ENCODE measurements at places on chromosomes 2 and 18.

- DNase-seq = peak; percentile 20
Observed at GRCh38 chr2:149902081-149902480, 314.5 kb upstream of the MMADHC start.

DNA sequence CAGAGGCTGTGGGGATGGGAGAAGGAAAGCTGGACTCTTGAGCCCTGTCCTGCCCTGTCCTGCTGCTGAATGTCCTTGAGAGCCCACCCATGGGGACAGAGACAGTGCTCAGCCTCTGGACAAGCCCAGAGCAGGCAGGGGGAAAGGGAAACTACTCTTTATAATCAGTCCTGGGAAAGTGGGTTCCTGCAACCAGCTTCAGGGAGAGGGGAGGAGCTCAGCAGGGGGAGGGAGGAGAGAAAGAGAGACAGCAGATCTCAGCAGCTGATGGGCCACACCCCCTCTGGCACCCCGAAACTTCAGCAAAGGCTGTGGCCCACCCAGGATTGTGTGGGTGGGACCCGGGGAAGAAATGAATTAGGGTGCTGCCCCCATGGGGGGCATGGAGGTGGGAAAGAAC, 11.6 kb downstream of the ECEL1 start:
- no peak for DNase-seq

DNA sequence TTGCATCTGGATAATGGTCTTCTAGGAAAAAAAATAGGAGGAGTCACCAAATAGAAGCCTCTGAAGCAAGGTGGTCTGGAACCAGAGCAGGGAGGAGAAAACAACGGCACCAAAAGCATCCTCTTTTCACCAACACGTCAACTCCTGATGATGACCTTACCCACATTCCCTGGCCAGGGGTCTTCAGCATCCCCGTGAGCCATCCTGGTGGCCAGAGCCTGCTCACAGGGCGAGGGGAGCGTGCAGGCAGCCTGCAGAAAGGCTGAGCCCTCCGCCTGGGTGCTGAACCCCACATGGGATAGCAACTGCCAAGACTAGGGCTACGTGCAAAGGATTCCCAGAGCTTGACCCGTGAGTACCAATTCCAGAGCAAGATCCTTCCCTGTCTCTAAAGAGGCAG, 191.0 kb downstream of the NDUFA10 start:
- DNase-seq = no peak

DNA sequence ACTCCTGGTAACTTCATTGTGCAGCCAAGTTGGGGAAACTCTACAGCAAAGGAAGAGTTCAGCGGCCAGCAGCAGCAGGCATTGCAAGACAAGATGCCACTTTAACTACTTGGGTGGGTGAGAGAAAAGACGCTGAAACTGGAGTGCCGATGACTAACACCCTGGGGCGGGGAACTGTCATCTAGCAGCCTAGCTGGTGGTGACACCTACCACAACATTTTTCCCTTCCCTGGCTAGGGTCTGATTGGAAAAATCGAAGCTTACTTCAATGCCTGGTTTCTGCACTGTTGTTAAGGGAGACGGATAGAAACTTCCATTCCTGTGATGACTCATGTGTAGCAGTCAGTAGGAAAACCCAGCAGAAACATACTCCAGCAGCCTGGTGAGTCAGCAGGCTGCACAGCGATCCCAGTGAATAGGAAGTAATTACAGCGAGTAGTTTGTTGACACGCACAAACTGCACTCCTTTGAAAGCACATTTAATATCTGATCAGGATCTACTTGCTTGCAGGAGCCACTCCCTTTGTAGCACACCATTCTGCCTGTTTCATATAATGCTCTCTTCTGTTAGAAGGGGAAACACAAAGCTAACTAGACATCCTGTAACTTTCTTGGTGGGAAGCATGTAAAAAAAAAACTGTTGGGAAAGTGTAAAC, 62.1 kb upstream of the MAPRE2 start:
- DNase-seq = peak; percentile 73

DNA sequence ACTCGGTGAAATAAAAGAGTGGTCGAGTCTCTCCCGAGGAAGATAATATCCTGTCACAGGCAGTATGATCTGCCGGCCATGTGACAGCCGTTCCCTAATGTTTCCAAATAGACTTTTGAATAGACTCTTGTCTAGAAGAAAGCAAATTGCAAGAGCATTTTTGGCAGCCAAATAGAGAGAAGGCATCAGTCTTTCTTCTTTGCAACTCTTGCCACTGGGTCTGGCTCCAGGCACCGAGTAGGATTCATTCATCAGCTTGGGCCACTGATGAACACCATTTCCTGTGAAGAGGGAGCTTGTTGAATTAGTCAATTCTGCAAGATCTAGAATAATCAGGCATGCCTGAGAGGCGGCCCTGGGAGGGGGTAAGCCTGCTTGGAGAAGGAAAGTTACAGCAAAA, 165.6 kb downstream of the KLHL29 start:
- DNase-seq = no peak

GRCh38 chr2:231037202-231037730, at the start of gene C2orf72:
Gene C2orf72 (plus strand): TSS chr2:231037523. CDS start chr2:231037566, 43 bp downstream.
- no peak for DNase-seq

DNA sequence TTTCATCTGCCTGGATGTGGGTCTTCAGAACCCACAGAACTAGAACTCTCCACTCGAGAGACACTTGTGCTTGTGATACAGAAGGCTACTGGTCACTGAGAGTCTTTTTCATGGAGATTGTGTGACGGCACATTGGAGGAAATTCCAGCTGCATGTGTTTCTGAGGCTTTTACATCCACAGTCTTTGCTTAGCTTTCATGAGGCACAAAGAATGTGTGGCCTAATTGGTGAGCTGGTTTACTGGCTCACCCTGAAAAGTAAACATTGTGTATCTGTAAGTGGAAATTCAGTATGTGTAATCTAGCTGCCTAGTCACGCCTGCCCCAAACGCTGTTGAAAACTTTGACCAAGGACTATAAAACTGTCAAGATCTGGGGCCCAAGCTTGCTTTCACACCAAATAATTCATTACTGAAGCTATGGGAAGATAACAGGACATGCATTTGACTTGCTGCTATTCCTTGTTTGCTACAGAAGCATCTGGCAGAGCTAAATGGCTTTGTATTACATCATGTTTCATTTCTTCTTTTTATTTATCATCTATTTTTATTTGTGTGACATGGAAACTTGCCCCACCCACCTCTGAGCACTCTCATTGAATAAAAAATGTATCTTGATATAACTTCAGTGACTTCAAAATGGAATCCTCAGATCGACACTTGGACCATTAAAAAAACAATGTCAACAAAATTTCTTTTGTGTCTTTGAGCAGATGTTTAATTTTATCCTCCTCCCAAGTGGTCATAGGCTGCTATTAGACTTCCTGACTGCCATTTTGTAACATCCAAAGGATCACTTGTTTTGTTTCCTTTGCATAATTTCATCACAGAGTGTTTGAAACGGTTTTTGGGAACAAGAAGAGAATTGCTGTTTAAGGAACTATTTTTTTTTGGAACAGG, 80.2 kb downstream of the EFEMP1 start:
- peak; percentile 100 for DNase-seq

DNA sequence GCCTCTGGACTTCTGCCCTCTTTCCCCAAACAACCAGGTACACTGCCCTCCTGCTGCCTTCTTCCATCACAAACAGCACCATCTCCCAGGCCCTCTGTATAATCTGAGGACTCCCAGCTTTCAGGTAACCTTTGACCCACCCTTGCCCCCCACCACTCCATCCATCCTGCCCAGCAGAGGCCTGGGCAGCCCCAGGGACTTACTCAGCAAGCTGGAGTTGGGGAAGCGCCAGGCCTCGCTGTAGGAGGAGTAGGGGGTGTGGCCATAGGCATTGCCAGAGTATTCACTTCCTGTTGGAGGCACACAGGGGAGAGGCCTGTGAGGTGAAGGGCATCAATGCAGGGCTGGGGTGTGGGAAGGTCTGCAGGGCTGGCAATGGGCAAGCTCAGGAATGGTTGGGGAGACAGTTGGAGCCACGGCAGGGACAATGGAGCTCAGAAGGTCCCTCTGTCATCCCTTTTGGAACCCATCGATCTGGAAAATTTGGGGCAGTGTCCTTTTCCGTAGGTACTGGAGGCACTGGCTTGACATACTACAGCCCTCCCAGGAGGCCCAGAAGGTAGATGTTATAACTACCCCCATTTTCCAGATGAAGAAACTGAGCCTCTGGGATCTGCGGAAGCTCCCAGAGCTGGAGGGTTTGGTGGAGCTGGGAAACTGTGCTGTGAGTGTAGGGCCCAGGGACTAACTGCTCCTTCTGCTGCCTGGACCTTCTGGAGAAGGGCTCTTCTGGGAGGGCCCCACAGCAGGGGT, 46.3 kb downstream of the PSD4 start:
- no peak for DNase-seq

- DNase-seq = no peak
Observed at GRCh38 chr18:79912994-79913831, 38.2 kb downstream of the SLC66A2 start.

GRCh38 chr2:170812710-170813600, 3.7 kb upstream of the GAD1 start:
- DNase-seq = peak; percentile 83

GRCh38 chr18:75215663-75216062, 5.1 kb downstream of the TSHZ1 start:
- DNase-seq = no peak

DNA sequence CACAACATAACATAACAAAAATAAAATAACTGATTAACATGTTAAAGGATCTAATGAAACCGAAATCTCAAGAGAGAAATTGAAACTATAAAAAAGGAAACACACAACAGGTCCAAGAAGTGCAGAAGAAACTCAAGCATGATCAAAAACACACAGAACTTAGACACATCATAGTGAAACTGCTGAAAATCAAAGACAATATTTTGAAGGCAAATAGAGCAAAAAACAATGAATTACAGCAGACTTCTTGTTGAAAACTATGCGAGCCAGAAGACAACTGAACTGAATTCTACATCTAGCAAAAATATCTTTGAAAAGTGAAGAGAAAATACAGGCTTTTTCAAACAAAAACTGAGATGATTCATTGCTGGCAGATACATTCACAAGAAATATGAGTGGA, 61.3 kb downstream of the UGP2 start:
- DNase-seq = no peak

DNA sequence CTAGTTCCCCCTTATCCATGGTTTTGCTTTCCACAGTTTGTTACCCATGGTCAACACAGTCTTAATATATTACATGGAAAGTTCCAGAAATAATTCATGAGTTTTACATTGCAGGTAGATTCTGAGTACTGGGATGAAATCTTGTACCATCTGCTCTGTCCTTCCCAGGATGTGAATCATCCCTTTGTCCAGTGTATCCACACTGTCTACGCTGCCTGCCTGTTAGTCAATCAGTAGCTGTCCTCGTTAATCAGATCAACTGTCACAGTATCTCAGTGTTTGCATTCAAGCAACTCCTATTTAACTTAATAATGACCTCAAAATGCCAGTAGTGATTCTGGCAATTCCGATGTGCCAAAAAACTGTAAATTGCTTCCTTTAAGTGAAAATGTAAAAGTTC, 76.3 kb downstream of the DYNC1I2 start:
- no peak for DNase-seq

DNA sequence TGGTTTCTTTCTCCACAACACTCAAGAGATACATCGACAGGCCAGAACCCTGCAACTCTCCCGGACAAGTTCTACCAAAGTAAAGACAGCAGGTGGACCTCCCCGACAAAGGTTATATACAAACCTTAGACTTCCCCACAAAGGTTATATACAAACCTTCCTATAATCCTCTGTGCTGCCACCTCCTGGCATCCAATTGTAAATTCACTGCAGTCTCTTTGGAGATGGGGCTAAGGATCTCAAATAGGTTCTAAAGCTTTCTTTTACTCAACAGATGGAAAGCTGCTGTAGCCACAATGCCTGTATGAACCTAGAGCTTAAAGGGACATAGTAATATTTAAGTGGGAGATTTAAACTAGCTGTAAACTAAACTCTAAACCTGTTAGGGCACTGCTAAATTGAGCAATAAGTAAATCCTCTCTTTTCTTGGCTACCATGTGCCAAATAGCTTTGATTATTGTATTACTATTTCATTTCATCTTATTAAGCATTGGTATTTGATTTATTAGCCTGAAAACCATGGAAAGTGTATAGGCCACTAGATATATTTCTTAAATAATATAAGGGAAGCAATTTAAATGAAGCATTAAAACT, 9.8 kb upstream of the MREG start:
- no peak for DNase-seq

- DNase-seq = no peak
Observed at GRCh38 chr2:10003206-10004125, 39.9 kb upstream of the KLF11 start.

DNA sequence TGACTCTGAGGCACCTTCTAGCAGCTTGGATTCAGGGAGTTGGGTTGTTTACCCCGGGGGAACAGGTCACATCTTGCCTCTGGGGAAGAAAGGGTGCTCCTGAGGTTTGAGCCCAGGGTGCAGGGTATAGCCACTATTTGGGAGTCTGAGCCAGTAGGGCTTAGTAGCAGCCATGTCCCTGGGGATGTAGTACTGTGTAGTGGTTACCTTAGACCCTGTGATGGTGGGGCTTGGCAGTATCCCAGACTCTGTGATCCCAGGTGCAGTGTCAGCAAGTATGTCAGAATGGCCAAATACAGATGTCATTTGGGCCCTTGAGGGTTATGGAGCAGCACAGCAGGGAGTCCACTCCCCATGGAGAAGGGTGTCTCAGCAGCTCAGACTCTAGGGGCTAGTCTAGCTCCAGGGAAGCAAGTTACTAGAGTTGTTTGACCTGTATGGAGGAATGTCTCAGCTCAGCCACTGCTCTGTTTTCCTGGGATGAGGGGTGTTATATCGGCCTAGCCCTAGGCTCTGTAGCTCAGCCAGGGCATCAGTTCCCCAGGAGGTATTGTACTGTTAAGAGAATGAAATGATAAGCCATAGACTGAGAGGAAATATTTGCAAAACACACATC, 151.3 kb downstream of the UBR3 start:
- no peak for DNase-seq

DNA sequence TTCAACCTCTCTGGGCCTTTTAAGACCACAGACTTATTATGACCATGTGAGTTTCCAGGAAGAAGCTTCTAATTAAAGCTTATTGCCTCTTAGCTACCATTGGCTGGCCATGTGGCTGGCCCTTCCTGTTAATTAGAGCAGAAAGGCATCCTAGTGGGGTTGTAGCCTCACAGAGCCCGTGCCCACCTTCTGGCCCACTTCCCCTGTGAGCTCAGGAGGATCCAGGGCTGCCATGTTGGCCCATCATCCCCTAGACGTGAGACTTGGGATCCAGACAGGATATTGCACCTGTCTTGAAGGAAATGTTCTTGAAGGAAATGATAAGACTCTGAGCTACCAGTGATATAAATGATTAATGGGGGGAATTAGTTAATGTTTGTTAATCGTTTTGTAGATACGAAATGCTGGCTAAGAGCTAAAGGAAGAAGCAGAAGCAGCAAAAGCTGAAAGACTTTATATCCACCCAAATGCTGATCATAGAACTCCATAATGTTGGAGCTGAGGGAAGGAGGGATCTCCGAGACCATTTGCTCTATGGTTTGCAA, 255.4 kb downstream of the CLIP4 start:
- no peak for DNase-seq

DNA sequence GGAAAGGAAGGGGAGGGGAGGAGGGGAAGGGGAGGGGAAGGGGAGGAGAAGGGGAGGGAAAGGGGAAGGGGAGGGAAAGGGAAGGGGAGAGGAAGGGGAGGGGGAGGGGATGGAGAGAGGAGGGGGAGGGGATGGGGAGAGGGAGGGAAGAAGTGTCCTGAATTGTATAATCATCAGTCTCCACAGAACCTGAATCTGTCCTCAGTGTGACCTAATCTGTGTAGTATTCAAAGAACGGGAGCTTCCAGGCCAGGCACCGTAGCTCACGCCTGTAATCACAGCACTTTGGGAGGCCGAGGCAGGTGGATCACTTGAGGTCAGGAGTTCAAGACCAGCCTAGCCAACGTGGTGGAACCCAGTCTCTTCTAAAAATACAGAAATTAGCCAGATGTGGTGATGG, 41.1 kb upstream of the CCDC150 start:
- DNase-seq = no peak
